NCI-H1417 treated with DMSO at 0.1 percent for 48 hours (cell line): ENCODE measurements at places on chromosomes 2 and 18.

GRCh38 chr18:24185805-24186204 lies 46.9 kb downstream of the CABYR start:
- DNase-seq: no peak

DNA sequence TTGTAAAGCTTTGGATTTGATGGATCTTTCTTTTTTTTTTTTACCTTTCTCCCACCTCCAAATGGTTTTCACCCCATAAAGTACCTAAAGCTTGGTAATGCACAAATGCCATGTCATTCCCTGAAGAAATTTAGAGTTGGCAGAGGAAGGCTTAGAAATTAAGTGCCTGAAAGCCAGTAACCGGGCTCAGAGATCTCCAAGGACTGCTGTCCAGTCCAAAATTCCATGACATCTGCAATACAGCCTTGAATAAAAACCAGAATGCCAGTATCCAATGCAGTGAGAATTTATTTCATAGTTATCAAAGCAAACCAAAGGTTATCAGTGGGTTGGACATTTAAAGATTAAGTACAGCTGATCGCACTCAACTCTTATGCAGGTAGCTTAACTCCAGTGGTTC lies 209.9 kb upstream of the RBBP8 start:
- DNase-seq: no peak

DNA sequence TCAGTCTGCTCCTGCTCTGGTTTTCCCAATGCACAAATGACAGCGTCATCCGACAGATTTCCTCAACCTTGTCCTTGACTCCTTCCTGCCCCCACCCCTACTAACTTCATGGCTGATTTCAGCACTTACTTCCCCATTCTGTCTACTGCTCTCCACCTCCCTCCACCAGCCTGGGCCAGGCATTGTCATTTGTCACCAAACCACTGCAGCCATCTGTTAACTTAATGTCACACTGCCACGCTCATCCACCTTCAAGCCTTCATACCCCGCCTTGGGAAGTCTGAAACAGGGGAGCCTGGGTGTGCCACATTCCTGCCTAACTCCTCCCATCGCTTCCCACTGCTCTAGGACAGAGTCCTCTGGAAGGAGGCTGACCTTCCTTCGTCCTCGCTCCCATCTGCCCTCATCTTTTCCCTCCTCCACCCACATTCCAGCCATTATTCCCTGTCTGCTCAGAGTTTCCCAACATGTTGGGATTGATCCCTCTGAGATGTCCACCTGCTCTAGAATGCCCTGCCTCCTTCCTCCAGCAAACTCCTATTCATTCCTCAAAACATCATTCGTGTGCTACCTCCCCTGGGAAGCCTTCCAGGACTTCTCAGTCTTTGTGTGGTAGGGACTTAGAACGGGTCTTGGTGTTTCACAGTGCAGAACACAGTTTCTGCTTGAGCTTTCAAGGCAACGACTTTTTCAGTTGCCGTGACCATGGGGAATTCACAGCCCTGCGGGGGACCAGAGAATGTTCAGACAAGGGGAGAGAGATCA lies 42.2 kb upstream of the SMAD7 start:
- DNase-seq: no peak

DNA sequence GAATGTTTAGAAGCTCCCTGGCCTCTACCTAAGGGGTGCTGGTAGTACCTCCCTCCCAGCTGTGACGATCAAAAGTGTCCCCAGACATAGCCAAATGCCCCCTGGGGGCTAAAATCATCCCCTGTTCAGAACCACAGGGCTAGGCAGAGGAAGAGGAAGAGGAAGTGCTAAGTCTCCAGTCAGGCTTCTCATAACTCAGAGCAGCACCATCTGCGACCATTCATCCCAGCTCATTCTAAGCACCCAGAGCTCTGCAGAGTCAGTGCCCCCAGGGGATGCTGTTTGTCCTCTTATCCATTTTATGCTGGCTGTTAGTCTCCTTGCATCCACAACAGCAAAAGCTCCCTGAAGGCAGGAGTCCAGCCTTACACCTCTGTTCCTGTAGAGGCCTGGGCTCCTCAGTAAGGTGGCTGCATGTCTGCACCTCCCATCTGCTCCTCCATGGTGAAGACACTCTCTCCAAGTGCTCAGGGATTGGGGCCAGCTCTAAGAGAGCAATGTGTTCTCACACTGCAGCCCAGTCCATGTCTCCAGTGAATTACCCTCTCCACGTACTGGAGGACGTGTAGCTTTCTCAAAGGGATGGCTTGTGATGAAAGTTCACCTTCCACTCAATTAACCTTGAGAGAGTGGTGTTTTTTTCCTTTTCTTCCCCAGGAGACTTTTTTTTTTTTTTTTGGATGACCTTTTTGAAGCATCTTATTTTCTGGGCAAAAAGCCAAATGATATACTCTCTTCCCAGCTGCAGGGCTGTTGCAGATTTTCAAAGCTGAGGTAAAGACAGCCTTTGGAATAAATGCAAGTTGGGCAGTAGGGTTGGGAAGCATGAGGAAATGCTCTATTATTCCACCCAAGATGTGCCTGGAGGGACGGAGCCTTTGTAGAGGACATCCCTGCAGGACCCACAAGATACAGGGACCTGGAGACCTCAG lies 158.9 kb upstream of the SLC14A2 start:
- DNase-seq: no peak

- DNase-seq: no peak
Observed at GRCh38 chr2:102126169-102126568, 16.4 kb upstream of the IL1R1 start.

- no peak for DNase-seq
Observed at GRCh38 chr2:124879640-124880039, 854.6 kb downstream of the CNTNAP5 start.

GRCh38 chr18:44552706-44553105 lies 128.0 kb upstream of the SETBP1 start:
- no peak for DNase-seq

- no peak for DNase-seq
Observed at GRCh38 chr2:136131484-136131960, 13.6 kb upstream of the CXCR4 start.

DNA sequence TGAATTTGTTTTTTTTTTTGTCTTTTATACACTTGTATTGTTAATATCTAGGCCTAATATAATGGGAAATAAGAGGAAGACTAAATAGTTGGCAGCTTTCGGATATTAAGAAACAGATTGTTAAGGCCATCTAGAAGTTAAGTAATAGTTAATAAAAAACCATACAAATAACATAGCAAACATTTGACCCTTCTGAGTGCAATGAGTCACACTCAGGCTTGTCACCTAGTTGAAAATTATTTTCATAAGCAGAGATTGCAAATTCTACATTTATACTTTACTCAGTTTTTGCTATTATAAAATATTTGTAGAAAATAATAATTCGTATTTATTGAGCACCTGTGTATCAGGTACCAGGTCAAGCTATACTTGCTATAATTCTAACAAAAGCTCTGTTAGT lies 2.4 kb downstream of the NUP35 start:
- no peak for DNase-seq

DNA sequence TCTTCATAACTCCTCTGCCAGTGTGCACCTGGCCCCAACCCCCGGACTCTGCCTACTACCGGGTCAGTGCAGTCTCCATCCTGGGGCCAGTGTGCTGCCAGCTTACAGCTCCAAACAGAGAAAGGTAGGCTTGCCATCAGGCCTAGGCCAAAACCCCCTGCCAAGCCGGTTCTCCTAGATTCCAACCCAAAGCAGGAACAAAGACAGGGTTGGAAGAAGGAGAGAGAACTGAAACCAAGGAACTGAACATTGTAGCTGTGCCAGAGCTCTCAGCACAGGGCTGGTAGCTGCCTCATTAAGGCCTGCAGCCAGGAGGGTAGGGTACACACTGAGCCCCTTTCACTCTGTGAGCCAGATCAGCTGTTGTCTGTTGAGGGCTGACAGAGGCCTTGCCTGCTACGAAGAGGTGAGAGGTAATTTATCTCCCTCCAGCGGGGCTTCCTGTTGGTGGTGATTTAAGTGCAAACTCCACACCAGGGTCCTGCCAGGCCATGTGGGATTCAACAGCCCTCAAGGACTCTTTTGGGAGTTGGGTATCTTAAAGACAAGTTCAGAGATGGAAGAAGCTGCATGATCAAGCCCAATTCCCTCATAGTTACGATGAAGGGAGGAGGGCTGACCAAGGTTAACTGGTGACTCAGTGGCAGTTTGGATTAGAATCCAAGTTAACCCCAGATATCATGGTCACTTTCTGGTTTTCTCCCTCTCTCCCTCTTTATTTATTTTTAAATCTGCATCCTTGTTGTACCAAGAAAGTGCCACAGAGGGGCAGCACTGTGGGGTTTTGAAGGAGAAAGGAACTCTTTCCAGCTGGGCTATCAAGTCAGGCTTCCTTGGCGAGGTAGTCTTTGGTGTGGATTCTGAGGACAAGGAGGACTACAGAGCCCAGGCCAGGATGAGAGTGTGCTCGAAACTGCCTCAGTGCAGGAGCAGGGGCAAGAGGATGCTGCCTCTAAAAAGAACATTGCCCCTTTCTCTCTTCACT lies 48.1 kb downstream of the CYRIA start:
- DNase-seq: no peak

DNA sequence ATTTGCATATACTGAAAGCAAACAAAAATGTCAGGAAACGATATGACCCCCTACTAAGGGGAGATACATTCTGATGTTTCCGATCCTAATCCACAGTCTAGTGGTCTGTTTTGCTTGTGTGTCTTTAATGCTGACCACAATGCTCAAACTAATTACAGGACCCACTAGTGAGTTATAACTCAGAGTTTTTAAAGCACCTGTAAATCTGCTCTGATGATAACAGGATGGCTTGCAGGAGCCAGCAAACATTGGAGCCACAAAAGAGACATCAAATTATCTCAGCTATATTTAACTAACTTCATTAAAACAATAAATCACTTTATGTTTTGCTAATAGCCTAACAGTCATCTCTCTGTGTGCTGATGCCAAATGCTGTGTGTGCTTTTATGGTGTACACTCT lies 300.3 kb downstream of the NBAS start:
- peak; percentile 65 for DNase-seq

- DNase-seq: no peak
Observed at GRCh38 chr2:241035142-241035817, 36.9 kb downstream of the SNED1 start.

DNA sequence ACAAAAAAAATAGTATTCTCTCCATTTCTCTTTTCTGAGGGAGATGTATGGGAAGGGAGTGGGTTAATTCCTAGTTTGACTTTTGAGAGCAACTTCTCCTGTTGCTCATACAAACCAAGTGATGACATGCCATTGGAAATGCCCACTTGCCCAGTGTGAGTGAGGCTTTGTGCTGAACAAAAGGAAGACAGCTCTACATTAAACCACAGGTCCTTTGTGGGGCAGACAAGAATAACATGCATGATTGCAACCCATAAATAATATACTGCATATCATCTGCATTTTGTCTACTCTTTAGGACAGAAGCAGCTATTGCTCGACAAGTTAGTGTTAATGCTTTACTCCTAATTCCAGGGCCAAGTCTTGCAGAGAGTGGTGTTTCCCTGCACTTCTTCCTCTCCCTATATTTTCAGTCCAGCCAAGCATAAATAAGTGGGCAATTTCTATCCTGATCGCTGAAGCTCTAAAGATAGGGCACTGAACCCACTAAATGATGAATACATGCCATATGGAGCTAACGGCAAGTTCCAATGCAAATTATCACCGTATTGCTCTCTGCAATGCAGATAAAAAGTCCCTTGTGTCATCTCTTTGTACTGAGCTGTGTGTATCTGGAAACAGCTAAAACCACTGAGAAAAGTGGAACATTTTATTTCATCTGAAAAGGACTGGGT lies 19.4 kb upstream of the EHBP1 start:
- no peak for DNase-seq

GRCh38 chr18:57434536-57435494 lies at the start of gene ONECUT2:
TSS of gene ONECUT2 (plus strand) at chr18:57435374. CDS start at chr18:57435717, 343 bp downstream.
- peak; percentile 96 for DNase-seq

- DNase-seq: no peak
Observed at GRCh38 chr2:170180031-170180566, 2.2 kb downstream of the MYO3B start.
